ENCODE measurements at places on chromosomes 2 and 18.

GRCh38 chr2:200649724-200650123, 63.9 kb downstream of the AOX1 start:
- DNase-seq, result no peak

DNA sequence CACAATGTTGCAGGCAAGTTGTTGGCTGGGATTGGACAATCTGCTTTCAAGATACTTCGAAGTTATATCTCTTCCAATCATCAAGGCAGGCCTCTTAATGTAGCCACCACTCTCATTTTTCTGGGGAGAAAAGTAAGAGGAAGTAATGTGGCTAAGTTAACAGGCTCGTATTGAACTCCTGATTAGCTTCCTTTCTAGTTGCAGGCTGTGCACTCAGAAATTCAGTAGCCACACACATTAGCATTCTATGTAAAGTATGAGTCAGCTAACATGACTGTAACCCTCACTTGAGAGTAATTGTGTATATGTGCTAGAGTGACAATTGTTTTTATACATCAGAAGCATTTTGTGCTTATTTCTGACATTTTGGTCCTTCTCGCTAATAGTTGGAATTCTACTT, 3.3 kb downstream of the TWSG1 start:
- peak; percentile 26 for DNase-seq

- DNase-seq, result no peak
Measured at GRCh38 chr2:53064154-53064553, 703.5 kb upstream of the CHAC2 start.

- no peak for DNase-seq
Measured at GRCh38 chr18:11408555-11409065, 200.8 kb upstream of the SLC35G4 start.

- DNase-seq, result no peak
Measured at GRCh38 chr2:85564144-85564563, 2.9 kb upstream of the GGCX start.

DNA sequence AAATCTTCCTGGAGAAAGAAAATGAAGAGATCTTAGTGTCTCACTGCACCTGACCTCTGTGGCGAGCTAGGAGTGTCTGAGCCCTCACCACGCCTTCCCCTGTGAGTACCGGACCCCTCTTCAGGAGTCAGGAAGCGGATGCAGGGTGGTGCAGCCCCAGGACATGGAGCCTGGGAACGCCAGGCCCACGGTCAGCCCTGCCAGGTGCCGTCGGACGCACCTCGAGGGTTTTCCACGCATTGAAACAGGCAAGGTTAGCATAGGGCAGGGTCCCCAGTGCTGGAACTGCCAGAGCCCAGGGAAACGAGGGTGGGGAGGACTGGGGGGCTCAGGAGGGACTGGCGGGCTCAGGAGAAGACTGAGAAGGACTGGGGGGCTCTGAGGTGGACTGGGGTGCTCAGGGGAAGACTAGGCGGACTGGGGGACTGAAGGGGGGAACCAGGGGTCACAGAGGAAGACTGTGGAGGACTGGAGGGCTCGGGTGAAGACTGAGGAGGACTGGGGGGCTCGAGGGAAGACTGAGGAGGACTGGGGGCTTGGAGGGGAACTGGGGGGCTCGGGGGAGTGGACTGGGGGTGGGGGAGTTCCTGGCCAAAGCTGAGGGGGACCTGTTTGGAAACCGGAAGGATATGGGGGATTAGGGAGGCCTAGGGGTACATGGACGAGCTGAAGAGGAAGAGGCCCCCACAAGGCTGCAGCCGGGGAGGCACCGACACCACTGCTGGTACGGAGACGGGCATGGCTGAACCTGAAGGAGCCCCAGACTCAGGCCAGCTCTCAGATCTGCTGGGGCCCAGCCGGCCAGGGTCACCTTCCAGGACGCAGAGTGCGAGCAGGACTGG, 65.2 kb upstream of the SNTG2 start:
- DNase-seq, result no peak

DNA sequence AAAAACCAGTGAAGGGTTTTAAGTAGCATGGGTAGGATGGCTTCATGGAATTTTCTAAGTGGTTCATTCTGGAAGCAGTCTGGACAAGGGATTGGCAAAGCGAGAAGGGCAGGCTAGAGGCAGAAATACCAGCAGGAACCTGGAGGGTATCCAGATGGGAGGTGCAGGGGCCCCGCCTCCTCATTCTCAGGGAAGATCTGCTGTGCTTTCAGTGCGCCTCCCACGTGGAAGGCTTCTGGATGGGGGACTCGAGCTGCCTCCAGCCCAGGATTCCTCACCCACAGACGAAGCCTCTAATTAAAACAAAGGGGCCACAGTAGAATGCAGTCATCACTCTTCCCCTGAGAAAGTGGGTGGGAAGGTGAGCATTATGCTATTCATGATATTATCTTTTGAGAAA, 79.8 kb downstream of the VSNL1 start:
- DNase-seq, result peak; percentile 34

DNA sequence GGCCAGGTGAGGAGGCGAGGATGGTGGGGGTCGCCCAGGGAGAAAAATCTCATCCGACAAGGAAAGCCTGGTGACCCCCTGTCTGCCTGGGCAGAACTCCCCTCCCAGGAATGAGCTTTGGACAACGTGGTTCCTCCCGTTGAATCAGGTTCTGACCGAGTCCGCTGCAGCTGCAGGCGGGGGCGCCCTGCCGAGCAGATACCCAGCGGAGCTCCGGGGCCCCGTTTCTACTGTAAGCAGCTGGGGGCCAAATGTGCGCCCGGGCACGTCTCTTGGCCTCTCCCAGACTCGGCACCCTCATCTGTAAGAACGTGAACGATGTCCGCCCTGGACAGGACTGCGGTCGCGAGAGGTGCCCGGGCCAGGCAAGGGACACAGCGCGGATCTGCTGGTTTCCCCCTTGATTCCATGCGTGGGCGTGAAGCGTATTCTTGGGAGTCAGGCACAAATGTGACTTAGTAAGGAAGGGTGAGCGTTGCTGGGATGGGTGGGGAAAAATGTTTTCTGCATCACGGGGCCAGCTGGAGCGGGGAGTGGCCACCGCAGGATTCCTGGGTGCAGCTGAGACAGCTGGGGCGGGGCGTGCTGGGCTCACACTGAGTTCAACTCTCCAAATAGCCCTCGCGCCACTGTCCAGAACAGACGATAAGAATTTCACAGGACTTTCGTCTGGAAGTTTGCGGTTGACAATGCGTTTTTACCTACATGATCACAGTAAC, 20.2 kb upstream of the TUBB6 start:
- peak; percentile 92 for DNase-seq

GRCh38 chr18:5817816-5818215, 77.5 kb downstream of the TMEM200C start:
- no peak for DNase-seq

- no peak for DNase-seq
Measured at GRCh38 chr2:143608063-143608423, 478.8 kb downstream of the ARHGAP15 start.

GRCh38 chr2:218401890-218402289, 2.2 kb downstream of the CTDSP1 start:
- DNase-seq, result no peak

DNA sequence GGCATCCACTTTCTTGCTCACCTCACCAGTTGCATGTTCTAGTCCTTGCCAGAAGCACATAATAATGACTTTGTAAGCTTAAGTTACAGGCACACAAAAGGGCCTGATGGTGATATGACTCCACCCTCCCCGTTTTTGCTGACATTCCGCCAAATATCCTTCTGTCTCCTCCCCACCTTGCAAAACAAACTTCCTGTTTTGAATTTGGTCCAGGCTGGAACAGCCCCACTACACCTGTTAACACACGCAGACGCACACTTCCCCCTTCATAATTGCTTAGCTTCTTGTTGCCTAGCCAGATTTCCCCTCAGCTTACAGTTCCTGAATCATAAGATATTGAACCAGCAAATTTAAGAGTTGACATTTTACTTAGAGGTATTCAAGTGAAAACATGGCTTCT, at the start of gene MGAT5:
Gene MGAT5, plus strand, starts transcription at position 269 of the 400 bp plus-strand sequence. CDS start 332 bp downstream, outside the sequence.
- no peak for DNase-seq

Data from fibroblast of mammary gland (primary cell).